HEK293T (cell line): ENCODE measurements at places on chromosomes 7 and 10.
A peak's percentile ranks its signal among the peaks of the same experiment; 100 is the strongest.

DNA sequence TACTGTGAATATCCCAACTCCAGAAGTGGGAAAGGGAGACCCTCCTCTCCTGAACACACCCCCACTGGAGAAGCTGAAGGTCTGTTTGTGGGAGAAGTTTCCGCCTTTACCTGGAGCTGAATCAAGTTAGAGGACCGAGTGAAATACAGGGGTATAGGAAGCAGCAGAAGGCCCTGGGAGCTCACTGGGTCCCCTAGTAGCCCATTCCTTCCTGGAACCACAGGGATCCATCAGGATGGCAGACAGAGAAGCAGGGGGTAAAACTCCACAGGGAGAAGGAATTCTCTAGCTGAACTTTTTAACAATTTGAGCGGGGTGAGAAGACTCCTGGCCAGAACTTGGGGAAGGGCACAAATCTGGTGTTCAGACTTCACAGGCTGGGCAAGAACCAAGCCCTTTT is 275.8 kb downstream of the GRID1 start:
- DNase-seq = no peak

- DNase-seq = no peak
These were observed 148.1 kb upstream of the PLXDC2 start for GRCh38 chr10:19668116-19668515.

DNA sequence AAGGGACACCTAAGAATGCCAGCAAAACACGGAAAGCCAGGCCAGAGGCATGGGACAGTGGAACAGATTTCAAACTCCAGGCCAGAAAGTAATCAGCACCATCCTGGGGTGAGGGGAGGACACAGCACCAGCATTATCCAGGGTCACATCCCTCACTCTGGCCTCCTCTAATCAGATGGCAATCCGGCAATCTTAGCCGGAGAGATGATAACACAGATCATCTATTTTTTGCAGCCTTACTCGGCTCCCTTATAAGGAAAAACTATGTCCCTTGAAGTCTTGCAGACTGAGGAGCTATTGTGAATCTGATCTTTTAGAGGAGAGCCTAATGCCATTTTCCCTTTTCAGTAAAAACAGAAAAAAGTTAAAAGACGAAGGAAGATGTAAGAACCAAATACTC is 16.5 kb downstream of the TRIL start:
- DNase-seq = no peak

DNA sequence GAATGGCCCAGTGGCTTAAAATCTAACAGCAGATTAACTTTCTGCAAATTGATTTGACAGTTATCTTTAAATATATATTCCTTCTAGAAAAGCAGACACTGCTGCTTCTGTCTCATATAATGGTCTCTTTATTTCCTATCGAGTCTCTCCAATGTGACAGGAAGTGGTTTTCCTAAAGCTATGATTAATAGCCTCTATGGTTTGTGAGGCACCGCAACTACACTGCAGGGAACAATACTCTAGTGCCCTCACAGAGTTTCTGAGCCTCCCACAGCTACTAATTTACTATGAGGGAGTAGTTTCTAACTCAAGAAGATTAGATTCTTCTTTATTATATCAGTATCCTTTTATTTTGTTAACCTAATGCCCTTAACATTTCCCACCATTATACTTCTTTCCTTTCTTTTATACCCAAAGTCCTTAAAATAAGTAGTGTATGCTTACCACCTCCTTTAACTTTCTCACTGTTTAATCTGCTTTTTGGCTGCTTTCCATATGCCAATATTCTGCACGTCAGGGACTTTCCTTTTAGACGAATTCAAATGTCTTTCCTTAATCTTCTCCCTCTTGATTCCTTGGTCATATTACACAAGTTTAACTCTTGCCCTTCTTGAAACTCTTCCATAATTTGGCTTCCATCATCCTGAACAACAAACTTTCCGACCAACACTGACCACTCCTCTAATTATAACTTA is 23.8 kb upstream of the AHR start:
- no peak for DNase-seq

- no peak for DNase-seq
These were observed 117.2 kb upstream of the RSU1 start for GRCh38 chr10:16934461-16934860.

- no peak for DNase-seq
These were observed 17.5 kb downstream of the ZNF33A start for GRCh38 chr10:38027986-38028385.

GRCh38 chr10:31927884-31928548 is 615 bp downstream of the ARHGAP12 start:
- DNase-seq = peak; percentile 39

GRCh38 chr7:38716397-38716796 is 85.2 kb upstream of the AMPH start:
- DNase-seq = no peak

GRCh38 chr7:7662527-7662926 is 22.0 kb downstream of the UMAD1 start:
- no peak for DNase-seq

- DNase-seq = no peak
These were observed 13.3 kb upstream of the C10orf53 start for GRCh38 chr10:49666054-49666615.

DNA sequence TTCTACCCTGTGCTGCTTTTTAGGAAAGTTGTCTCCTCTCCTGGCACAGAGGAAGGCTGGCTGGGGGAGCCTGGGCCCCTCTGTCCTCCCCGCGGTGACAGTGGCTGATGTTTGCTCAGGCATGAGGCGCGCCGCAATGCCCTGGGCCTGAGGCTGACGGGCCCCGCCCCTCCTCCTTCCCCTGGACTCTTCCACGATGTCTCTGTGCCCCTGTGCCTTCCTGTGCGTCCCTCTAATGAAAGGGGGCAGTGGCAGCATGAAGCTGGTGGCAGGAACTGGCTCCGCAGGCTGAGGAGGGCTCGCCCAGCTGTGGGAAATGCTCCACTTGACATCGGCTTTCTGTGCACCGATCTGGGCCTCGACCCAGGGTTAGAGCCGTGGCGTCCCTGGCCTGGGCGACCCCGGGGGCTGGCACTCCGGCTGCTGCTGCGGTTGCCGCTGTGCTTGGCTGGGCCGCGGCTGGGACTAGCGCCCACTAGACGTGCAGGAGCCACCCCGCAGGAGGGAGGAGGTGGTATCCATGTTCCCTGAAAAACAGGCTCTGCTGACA is 67.9 kb downstream of the ZNF680 start:
- no peak for DNase-seq

DNA sequence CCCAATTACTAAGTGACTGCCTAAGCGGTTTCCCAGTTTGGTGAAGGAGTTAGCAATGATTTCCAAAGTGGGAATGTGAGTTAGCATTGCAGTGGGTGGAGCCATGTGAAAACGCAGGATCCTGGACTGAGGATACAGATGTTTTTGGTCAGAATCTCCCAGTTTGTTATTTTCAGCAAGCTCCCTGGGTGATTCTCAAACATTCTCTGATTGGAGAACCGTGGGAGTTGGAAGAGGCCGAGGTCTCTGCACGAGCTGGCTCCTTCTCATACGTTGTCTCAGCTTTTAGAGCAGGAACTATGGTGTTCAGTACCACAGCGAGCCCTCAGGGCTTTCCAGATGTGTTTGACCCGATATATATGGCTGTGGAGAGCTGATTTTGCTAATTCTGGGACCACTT is 396.5 kb upstream of the NPVF start:
- DNase-seq = no peak

GRCh38 chr7:91206361-91206960 is 57.8 kb upstream of the FZD1 start:
- no peak for DNase-seq

DNA sequence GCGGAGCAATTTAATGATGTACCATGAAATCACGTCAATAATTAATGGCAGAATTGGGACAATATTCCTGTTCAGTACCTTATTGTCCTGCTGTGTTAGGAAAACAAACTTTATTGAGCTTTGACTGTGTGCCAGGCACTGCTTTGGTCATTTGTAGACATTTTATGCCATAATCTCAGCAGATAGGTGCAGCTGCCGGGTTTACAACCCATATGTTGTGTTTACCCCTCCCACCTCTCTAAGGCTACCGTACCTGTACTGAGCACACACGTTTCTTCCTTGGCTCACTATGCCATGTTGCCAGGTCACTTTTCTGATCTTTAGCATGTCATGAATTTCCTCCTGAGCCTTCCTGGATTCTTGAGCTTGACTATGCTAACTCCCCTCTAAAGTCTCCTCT is 422.2 kb downstream of the PHTF2 start:
- no peak for DNase-seq

DNA sequence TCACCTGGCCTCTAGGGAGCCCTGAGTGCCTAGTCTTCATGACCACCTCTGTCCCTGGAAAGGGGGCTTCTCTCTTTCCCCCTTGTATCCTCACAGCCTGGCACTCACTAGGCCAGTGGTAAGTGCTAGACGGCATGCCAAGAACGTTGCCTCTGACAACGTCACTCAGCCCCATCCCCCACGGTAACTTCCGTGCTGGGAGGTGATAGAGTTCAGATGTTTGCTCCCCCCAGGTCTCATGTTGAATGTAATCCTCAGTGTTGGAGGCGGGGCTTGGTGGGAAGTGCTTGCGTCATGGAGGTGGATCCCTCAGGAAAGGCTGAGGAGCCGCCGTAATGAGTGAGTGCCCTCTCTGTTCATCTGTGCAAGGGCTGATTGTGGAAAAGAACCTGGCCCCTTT is 343.3 kb upstream of the MKI67 start:
- no peak for DNase-seq

GRCh38 chr7:108417926-108418325 is 38.3 kb downstream of the NRCAM start:
- DNase-seq = no peak
